ENCODE measurements at places on chromosomes 7 and 10. TPM values are rescaled to one million over a fixed set of nuclear protein-coding genes. Genes with fewer than 3 reads are reported as not detected.

DNA sequence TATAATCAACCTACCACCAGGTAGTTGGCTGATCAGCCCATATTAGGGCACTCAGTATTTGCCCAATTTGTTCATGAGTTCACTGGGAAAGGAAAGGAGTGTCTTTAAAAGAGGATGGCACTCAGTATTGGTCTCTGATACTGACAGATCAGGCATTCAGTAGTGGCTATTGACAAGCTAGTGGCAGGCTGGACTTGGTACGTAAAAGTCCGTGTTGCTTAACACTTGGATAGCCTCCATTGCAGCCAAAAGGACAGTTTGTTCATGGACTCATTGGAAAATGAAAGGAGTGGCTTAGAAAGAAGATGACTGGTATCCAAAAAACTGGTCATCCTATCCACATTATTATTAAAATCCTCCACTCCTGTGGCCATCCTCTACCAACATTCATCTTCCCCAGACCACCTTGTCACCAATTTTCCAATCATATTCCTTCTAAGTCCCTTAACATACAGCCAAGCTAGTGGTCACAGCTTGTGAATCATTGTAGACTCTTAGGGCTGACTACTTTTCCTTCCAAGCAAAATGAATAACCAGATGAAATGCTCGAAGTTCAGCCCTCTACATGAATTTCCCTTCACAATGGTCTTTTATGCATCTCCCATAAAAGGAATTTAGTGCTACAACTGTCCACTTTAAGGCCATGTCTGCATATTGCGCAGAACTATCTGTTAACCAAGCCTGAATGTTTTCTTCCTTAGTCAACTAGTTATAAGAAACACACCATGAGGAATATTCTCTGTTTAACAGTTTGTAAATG, 78.6 kb upstream of the MAGI2 start:
- DNase-seq: no peak

DNA sequence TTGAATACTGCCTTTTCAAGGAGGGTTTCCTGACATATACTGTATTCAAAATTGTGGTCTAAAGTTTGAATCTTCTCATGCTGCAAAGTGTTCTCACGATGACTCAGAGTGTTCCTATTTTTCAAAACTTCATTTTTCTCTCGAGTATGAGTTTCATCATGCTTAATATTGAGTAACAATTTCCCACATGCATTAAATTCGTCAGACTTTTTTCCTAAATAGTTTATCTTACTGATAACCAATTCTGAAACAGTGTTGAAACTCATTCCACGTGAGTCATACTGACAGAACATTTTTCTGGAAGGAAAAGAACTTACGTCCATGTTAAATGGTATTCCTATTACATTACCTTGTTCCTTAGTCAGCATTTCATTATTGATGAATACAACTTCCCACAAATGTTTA, 44.1 kb downstream of the ZNF33B start:
- DNase-seq: no peak

DNA sequence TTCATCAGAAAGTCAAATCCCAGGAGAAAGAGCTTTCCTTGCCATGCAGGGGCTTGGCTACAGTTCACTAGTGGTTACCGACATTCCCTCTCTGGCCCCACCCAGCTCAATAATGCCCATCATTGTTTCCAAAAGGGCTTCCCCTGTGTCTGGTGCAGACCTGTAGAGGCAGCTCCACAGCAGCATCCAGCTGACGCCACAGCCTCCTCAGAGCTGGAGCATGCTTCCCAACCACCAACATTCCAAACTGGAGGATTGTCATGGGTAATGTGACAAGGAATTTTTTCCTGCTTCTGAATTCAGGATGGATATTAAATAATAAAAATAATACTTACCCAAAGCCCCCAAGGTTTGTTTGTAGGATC, 77.4 kb downstream of the ZNF365 start:
- DNase-seq: peak; percentile 36

DNA sequence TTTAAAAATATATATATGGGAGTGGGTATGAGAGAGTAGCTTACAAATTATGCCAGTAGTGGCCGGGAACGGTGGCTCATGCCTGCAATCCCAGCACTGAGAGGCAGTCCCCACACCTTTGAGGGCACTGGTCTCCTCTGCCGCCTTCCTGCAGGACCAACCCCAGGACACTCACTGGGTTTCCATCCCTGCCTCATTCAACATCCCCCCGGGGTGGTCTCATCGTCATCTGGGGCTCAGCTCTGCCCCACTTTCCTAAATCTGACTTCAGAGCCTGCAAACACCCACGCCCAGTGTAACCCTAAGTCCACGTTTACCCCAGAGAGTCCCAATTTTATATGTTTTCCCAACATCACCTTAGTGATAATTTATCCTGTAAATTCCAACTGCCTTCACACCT, 96.5 kb downstream of the DIP2C start:
- no peak for DNase-seq

DNA sequence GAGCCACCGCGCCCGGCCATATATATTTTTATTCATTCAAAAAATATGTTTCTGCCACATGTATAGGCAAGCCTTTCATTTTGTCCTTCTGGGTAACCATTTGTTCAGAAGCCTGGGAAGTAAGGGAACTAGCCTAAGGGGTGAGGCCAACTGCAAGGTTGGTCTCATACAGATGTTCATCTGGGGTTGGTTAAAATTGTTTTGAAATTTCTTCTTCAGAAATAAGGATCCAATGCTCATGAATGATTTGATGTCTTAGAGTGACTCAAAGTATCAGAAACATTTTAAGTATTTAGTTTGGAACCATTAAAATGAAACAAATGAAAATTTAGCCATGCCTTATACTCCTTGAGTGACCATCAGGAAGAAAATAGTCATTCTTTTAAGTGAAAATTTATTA, 397.2 kb downstream of the SUGCT start:
- DNase-seq: no peak

- no peak for DNase-seq
Measured at GRCh38 chr10:2202401-2202800, 465.1 kb upstream of the ADARB2 start.

DNA sequence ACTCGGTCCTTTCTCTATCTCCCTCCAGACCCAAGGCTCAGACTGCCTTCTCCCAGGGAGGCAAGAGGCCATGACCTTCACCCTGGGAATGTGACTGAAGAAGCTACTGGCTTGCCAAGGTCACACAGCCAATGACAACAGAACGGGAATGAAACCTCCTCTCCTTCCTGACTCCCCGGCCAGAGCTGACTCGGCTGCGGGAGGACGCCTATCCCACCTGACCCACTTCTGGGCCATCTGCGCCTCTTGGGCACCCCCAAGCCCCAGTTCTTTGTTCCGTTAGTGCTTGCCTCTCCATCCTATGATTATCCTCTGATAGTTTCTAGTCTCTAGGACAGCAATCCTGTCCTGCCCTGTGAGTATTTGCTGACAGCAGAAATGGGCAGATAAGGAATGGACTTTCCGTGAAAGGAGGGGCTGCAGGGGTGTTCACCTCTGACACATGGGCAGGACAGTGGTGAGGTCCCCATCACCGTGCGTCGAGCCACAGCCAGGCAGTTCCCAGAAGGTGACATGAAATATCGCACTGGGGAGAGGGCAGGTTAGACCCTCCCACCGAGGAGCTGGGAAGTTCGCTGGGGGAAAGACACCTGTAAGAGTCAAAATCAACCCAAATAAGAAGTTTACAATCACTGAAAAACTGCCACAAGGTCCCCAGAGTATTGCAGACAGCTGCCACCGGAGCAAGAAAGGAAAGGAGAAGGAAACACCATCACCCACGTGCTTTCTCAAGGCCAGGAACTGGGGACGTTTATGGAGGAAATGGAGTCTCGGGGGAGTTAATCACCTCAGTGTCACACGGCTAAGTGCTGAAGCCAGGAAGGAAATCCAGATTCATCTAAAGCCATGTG, 63.0 kb downstream of the INSIG1 start:
- no peak for DNase-seq

Gene SPDYE1
- total RNA-seq: not detected
